ENCODE measurements at places on chromosomes 11 and 22.
A peak's percentile ranks its signal among the peaks of the same experiment; 100 is the strongest.

- DNase-seq: no peak
These were observed 27.3 kb downstream of the STK33 start for GRCh38 chr11:8566613-8567210.

GRCh38 chr22:23762842-23763578 is at the start of gene C22orf15:
Gene C22orf15, plus strand, starts transcription at chr22:23762990. Its CDS starts 317 bp downstream, at chr22:23763307.
- peak; percentile 77 for DNase-seq

DNA sequence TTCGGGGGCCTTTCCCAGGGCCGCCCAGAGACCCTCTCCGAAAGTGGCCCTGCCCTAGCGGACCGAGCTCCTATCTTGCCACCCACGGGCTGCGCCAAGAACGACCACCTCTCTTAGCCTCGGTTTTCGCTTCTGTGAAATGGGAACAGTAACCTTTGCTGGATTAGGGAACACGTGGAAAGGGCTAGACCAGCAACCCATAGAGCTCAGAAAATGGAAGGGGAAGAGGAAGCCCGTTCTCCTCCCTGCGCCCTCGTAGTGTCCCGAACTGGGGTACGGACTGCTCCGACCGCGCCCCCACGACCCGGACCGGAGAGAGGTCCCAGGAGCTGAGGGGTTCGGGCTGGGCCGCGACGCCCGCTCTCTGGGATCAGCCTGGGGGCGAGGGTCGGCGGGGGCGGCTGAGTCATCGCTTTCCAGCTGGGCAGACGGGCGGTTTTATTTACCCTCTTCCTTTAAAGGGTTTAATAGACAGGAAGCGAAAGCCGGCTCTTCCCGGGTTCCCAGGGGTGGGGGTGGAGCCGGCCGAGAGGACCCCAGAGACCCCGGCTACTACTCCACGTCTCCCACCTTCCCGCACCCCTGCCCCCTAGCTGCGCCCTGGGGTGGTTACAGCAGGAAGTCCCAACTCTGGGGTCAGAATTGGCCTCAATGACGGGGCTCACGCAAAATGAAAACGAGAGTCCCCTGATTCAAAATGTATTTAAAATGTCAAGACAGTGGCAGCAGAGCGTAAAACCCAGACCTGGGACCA is 907 bp upstream of the PHLDA2 start:
- DNase-seq: peak; percentile 75

DNA sequence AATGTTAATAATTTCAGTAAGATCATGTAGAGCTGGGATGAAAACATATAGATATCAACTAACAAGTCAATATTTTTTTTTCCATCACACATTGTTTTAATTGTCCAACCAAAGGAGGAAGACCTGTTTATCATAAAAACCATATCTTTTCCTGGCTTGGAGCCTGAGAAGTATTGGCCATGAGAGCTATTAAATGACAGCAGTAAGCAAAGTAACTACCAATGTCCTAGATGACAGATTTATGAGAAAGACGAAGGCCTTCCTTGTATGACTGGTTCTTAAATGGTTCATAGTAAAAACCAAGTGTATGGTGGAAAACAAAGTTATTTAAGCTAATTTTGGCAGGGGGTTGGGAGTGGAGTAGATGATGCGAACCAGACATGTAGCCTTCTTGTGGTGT is 1147.1 kb upstream of the TENM4 start:
- no peak for DNase-seq

DNA sequence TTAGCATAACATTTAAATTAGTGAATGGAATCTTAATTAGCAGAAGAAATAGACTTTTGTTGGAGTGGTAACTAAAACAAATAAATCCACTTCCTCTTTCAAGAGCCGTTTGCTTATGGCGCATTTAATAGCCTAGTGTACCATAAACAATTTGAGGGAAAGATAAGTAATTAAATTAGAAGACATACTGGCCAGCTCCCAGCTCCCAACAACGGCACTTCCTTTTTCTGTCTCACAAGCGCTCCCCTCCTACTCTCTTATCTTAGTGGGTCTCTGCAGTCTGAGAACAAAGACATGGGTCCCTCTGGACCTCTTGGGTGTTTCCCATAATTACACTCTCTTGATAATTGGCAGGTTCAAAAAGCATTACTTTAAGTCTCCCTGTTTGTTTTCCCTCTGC is 146.0 kb downstream of the OPCML start:
- DNase-seq: no peak

- DNase-seq: no peak
These were observed 20.7 kb upstream of the DKK3 start for GRCh38 chr11:12029119-12029518.

DNA sequence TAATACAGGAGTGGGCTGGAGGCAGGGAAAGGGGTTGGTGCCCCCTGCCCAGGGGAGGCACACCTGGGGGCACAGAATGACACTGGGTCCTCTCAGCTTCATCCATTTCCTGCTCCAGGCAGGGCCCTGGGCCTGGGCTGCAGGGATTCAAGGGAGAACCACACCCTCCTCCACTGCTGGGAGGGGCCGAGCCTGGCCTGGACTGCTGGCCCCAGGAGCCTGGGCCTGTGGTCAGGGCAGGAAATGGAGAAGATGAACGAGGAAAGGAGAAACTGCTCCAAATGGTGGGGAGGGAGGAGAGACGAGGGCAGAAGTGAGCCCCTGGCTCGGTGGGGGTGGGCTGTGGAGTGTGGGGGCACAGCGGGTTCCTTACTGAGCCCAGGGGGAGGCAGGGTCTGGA is 38.1 kb upstream of the KCNQ1OT1 start:
- DNase-seq: no peak

- DNase-seq: no peak
These were observed 310.8 kb downstream of the DDX10 start for GRCh38 chr11:108975641-108976071.

GRCh38 chr22:49937758-49938564 is 19.5 kb downstream of the CRELD2 start:
- no peak for DNase-seq

DNA sequence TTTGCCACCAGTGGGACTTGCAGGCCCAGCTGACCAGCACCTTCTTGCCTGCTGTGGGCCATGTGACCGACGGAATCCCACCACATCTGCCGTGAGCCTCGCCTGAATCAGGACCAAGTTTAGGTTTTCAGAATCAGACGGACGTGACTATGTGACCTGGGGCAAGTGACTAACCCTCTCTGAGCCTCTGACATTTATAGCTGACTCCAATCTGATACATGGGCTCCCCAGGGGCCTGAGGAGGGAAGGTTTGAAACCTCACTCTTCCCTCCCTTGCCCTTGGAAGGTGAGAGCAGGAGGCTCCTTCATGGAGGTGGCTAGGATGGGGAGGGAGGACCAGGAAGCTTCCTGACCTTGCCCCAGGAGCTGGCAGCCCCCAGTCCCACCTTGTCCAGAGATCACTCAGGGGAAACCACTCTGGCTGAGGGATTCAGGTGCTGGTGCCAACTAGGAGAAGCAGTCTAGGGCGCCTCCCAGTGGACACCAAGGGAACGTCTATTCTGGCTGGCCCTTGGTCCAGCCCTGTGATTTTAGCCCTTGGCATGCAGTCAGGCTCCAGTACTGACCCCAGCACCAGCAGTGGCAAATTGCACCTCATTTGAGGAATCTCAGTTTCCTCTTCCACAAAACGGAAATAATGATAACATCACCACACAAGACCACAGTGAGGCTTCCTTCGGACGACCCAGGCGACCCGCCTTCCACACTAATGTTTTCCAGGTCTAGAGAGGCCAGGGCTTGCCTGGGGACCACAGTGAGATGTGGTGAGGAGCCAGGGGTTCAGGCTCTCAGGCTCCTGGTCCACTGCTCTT is 47.2 kb upstream of the SYT7 start:
- peak; percentile 86 for DNase-seq

GRCh38 chr11:133516845-133517244 is 15.5 kb downstream of the OPCML start:
- peak; percentile 13 for DNase-seq

- DNase-seq: no peak
These were observed 81.1 kb downstream of the DGCR2 start for GRCh38 chr22:19040888-19041703.

GRCh38 chr11:5102246-5102645 is 32.9 kb downstream of the OR52E1 start:
- no peak for DNase-seq

DNA sequence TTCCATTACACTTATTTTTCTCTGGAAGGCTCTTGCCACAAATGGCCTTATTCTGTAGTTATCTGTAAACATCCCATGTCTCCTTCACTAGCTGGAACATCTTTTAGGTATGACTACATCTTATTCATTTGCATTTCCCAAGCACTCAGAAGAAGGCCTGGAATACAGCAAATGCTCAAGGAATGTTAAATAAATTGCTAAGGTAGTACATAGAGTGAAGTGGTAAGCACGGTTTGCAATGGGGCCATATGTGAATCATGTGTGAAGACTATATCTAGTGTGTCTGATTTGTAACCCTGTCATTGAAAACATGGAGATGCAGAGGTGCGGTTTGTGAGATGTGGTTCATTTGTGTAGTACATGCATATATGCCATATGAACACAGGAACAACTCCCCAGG is 33.5 kb downstream of the GDPD4 start:
- DNase-seq: no peak

- DNase-seq: peak; percentile 61
These were observed 91.7 kb downstream of the TP53I11 start for GRCh38 chr11:44858796-44859527.

GRCh38 chr11:123235117-123235655 is 40.1 kb upstream of the CLMP start:
- peak; percentile 76 for DNase-seq

GRCh38 chr11:43401252-43401651 is 42.5 kb downstream of the TTC17 start:
- DNase-seq: no peak

- DNase-seq: no peak
These were observed 4.6 kb upstream of the RNF185 start for GRCh38 chr22:31155422-31155821.

- DNase-seq: no peak
These were observed 122.0 kb upstream of the ZC3H12C start for GRCh38 chr11:109971184-109971523.

DNA sequence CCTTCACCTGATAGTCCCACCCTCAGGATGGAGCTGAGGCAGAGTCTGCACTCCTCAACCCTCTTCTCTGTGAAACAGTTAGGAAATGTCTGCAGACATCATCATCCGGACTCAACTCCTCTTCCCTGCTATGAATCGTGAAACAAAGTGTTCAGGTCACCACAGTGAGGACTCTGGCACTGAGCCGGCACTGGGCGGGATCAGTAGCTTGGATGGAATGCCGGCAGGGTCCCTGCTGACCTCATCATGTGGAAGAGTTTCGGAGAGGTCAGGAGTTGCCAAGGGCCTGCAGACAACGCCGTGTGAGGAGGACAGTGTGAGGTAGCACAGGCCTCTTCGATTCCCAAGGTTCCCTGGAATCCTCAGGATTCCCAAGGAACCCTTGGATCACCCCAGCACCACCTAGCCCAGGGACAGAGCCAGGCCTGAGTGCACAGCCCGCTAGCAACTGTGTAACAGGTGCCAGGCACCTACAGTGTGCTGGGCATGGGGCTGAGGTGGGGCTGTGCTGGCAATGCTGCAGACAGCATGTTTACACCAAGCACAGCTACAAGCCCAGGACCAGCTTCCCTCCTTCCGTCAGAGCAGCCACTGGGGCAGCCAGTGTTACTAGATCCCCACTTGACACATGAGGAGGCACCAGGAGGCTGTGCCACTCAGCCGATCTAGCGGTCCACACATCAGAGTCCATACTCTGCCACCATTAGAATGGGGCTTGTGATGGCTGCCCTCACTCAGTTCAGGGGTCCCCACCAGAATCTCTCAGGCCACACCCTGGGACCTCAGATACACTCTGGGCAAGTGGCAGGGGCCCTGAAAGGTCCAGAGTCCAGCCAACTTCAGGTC is 693 bp upstream of the LINC01488 start:
- no peak for DNase-seq

- no peak for DNase-seq
These were observed 209.8 kb upstream of the TMEM45B start for GRCh38 chr11:129605815-129606214.

DNA sequence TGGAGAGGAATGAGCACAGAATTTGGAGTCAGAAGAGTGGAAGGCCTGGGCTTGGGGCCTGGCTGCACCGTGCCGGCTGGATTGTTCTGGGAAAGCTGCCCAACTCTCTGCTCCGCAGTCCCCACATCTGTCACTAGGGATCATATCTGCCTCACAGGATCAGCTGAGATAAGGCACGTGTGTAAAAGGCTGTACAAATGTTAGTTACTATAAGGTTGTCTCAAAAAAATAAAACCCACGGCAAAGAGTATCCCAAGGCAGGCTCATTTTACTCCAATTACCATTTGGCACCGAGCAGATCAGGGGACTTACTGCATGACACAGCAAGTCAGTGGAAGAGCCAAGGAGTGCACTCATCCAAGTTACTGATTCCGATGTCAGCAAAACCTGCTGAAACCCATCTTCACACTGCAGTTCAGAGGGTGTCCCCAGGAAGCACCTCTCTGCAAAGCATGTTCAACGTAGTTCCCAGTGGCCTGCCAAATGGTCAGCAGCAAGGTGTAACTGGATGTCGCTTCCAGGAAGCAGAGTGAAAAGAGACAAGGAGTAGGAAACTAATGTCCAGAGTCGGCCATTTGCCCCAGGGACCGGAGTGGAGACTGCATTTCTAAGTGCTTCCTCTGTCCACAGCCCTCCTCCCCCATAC is 18.1 kb upstream of the MRTFA start:
- peak; percentile 42 for DNase-seq

DNA sequence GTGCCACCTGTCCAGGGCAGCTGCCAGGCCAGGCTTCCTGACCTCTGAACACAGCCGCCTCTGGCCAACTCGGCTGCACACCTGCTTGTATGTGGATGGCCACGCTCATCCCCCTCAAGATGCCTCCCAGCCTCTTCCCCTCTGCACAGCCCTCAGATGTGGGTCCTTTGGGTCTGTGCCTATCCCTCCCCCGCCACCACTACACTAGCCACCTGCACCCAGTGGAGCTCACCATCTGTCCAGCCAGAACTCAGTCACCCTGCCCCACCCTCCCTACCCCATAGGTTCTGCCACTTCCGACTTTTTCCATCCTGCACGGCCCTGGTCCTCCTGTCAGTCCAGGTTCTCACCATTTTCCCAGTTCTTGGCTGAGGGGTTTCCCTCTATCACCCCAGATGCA is 44.6 kb downstream of the PHF21B start:
- no peak for DNase-seq

DNA sequence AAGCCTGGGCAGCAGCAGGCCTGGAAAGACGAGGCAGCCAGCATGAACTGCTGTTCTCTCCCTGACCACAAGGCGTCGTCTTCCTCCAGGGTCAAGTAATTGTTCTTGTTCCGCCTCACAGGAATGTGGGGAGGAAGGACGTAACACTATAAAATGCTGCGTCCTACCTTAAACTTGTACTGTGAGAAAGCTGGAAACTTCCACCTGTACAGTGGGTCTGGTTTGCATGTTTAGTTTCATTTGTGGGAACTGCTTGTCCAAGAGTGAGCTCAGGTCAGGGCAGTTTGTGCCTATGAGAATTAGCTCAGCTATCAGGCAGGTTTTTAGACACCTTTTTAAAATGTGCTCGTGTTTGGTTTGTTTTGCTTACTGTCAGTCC is 55.2 kb downstream of the PANX1 start:
- DNase-seq: peak; percentile 87

- DNase-seq: peak; percentile 47
These were observed 94.2 kb downstream of the ABTB2 start for GRCh38 chr11:34263441-34264091.

Data from H9 (cell line).